Left renal pelvis (tissue), 4 donors: ENCODE measurements at places on chromosomes 6 and 20.

GRCh38 chr6:157558487-157559200 lies 177.7 kb downstream of the ZDHHC14 start:
- DNase-seq, result no peak

GRCh38 chr6:139862311-139862710 lies 487.9 kb upstream of the CITED2 start:
- DNase-seq, result no peak

GRCh38 chr20:56995635-56996075 lies 270.8 kb downstream of the BMP7 start:
- DNase-seq, result no peak

DNA sequence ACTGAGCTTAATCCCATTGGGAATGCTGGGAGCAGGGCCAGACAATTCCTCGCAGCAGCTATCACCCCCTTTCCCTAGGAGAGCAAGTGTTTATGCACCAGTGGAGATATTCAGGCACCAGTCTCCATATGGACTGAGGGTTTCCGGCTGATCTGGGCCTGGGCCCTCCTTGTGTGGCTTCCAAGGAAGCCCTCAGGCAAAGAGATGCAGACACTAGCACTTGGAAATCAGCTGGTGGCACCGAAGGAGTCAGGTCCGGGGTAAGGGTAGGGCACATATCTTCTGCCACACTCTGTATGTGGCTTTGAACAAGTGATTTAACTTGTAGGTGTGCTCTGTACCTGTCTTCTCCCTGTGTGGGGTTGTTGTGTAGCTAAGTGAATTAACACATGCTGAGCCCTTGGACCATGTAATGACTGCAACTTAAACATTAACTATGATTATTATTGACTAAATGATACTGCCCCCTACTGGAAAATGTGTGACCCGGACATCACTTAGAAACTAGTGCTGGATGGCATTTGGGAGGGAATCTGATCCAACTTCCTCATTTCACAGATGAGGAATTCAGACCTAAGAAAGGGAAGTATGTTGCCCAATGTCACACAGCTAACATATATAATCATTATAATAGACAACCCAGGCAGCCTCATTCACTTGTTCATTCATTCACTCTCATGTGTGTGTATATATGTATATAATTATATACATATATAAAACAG lies 19.3 kb upstream of the WFDC2 start:
- no peak for DNase-seq

GRCh38 chr6:111952274-111952673 lies 79.0 kb upstream of the FYN start:
- DNase-seq, result no peak

GRCh38 chr6:46584586-46584985 lies 68.0 kb downstream of the CYP39A1 start:
- no peak for DNase-seq

DNA sequence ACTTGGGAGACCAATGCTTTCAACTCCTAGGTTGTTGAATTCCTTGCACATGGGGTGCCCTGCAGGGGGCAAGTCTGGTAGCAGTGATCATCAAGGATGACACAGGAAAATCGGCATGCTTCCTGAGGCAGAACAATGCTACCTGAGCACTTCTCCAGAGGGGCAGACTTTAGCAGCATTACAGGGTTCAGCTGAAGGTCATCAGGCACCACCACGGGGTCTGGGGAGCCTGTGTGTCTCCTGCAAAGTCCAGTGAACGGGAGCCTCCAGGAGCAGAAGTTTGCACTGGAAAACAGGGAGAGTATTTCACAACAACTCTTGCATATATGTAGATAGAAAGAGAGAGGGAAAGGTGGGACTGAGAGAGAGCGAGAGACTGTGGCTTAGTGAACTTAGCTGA lies 10.2 kb downstream of the VSX1 start:
- no peak for DNase-seq
